ENCODE measurements at places on chromosomes 4 and X.

DNA sequence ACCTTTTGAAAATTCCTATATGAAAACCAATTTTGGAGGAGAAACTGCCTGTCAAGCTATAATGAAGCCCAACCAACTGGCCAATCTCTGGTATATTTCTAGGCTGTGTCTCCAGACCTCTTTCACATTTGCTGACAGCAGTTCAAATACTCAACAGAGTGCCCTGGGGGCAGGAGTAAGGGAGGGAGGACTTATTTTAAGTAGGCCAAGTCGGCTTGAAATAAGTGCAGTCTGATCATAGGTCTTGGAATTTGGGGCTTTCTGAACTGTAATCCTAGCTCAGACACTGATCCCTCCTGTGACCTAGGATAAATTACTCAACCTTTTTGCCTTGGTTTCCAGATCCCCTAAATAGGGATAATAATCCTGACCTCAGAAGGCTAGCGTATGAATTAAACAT is 59.4 kb upstream of the SLC7A11 start:
- no peak overlapping the region for H3K27ac ChIP-seq
- no peaks in the 10 kb centered on the region for H3K4me1 ChIP-seq
- no peak overlapping the region for H3K4me3 ChIP-seq
- H3K27me3 ChIP-seq = no peaks in the 10 kb centered on the region
- DNase-seq = no peak

GRCh38 chr4:101807351-101807750 is 16.8 kb downstream of the BANK1 start:
- H3K36me3 ChIP-seq = no peaks in the 10 kb centered on the region
- no peak for DNase-seq
- H3K4me1 ChIP-seq = peaks cover 6% of the 10 kb centered on the region
- H3K4me3 ChIP-seq = no peak overlapping the region
- no peak overlapping the region for H3K27ac ChIP-seq

- no peak for DNase-seq
- no peaks in the 10 kb centered on the region for H3K4me1 ChIP-seq
- no peak overlapping the region for H3K4me3 ChIP-seq
- H3K36me3 ChIP-seq = no peaks in the 10 kb centered on the region
Observed at GRCh38 chr4:79083406-79084010, 144.3 kb upstream of the PAQR3 start.

- peaks cover 6% of the 10 kb centered on the region for H3K27me3 ChIP-seq
- H3K27ac ChIP-seq = no peak overlapping the region
- H3K36me3 ChIP-seq = no peaks in the 10 kb centered on the region
- no peak overlapping the region for H3K4me3 ChIP-seq
- no peak for DNase-seq
Observed at GRCh38 chrX:72060196-72060920, 71.4 kb downstream of the RTL5 start.

DNA sequence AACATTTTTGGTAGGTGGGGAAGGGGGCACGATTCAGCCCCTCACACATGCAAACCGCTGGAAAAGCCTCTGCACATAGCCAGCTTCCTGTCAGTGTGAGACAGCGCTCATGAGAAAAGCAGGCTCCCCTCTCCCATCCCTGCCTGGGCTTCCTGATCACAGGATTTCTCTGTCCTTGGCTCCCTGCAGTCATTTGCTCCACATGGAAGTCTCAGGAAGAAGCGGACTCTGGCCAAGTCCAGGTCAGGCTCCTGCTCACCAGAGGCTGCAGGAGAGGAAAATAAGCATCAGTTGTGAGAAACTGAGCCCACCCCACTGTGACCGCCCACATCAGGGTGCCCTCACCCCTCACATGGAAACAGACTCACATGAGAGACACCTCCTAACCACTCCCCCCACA is 664.3 kb upstream of the TENM3 start:
- H3K36me3 ChIP-seq = no peaks in the 10 kb centered on the region
- H3K4me3 ChIP-seq = no peak overlapping the region
- H3K27me3 ChIP-seq = no peaks in the 10 kb centered on the region
- DNase-seq = no peak
- H3K4me1 ChIP-seq = no peaks in the 10 kb centered on the region
- no peak overlapping the region for H3K27ac ChIP-seq

- DNase-seq = no peak
- H3K36me3 ChIP-seq = no peaks in the 10 kb centered on the region
- H3K27me3 ChIP-seq = no peaks in the 10 kb centered on the region
- no peak overlapping the region for H3K4me3 ChIP-seq
Observed at GRCh38 chrX:100083211-100083610, 326.9 kb downstream of the PCDH19 start.

Data from GM12878 (cell line).